ENCODE measurements at places on chromosomes 6 and 20.
A peak's percentile ranks its signal among the peaks of the same experiment; 100 is the strongest.

- DNase-seq, result no peak
Observed at GRCh38 chr20:45254383-45255262, at the start of gene SLPI. Gene SLPI (minus strand): TSS chr20:45254564. CDS start chr20:45254543, 21 bp downstream.

GRCh38 chr6:37441651-37442050 lies 8.6 kb downstream of the CMTR1 start:
- DNase-seq, result no peak

DNA sequence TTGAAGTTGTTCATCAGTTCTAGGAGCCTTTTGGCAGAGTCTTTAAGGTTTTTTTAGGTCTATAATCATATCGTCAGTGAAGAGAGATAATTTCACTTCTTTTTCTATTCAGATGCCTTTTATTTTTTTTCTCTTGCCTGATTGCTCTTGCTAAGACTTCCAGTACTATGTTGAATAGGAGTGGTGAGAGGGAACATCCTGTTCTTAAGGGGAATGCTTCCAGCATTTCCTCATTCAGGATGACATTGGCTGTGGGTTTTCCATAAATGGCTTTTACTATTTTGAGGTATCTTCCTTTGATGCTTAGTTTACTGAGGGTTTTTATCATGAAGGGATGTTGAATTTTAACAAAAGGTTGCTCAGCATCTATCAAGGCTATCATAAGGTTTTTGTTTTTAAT lies 109.5 kb downstream of the CLVS2 start:
- no peak for DNase-seq

- no peak for DNase-seq
Observed at GRCh38 chr6:84691978-84692623, 72.3 kb downstream of the TBX18 start.

- DNase-seq, result peak; percentile 15
Observed at GRCh38 chr6:34791164-34791700, 651 bp upstream of the BLTP3A start.

DNA sequence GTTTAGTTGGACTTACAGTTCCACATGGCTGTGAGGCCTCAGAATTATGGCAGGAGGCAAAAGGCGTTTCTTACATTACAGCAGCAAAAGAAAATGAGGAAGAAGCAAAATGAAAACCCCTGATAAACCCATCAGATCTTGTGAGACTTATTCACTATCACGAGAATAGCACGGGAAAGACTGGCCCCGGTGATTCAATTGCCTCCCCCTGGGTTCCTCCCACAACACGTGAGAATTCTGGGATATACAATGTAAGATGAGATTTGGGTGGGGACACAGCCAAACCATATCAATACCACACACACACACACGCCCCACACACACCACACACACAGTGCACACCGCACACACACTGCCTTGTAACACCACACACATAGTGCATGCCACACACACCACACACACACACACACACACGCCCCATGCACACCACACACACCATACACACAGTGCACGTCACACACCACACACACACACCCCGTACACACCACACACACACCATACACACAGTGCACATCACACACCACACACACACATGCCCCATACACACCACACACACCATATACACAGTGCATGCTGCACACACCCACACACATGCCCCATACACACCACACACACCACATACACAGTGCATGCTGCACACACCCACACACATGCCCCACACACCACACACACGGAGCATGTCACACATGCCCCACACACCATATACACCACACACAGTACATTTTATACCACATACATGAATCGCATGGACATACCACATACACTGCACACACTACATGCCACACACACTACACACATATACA lies 310.5 kb downstream of the TAF4 start:
- no peak for DNase-seq

- DNase-seq, result no peak
Observed at GRCh38 chr6:109166673-109167072, 71.4 kb downstream of the CEP57L1 start.

DNA sequence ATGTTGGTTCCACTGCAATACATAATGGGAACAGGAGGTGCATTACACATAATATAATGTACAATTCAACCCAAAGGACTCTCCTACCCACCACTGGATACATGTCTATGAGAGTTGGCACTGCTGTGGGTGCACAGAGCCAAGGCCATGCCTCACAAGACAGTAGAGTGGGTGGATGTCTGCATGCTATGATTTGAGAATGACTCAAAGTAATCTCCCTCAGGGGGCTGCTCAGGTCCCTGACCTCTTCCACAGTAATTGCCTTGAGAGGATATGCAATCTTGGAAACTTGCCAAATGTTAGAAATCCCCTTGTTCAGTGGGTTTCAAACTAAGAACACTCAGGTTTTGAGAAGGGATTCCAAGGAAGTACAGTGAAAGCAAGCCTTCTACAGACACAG lies 79.0 kb downstream of the ANKEF1 start:
- no peak for DNase-seq

- peak; percentile 44 for DNase-seq
Observed at GRCh38 chr6:118894425-118895260, 691 bp downstream of the ASF1A start.

DNA sequence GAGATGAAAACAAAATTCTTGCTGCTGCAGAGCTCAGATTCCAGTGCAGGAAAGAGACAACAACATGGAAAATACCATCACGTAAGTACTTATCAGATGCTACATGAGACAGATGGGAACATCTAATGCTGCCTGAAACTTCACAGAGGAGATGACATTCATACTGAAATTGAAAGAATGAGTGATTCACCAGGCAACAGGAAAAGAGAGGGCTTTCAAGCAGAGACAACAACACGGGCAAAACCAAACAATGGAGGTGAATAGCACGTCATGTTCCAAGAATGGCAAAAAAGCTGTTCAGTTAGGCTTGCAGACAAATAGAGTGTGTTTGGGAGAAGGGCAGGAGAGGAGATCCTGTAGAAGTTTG lies 39.3 kb downstream of the GTF2H5 start:
- DNase-seq, result no peak

DNA sequence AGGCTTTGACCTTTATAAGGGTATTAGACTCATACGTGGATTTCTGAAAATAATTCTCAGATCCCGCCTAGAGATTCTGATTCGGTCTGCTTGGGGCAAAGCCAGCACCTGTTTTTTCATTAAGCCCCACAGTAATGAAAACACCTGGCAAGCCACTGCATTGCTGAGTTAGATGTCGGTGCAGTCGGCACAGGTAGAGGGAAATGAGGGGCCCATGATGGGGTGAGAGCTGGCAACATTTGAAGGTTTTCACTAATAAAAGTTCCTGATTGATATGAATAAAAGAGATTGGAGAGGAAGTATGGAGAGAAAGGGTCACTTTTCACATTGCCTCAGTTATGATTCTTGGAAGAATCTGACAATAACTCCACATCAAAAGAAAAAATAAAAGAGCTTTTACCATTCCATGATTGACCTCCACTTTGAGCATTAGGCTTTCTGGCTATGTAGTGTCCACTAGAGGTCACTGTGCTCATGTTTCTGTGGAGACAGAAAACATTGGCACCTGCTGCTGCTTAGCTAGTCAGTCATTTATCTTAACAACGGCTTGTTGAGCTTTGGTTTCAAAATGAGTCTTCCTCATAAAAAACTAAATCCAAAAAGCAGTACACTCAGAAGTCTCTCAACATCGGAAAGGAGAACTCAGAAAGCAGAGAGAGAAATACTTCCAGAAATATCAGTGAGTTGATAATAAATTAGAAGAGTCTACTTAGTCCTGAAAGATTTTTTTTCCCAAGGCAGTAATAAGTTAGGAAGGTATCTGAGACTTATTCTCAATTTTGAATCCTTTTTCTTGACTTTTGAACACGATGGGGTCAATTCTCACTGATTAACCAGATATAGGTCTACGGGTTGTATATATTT lies 53.3 kb upstream of the KLHL31 start:
- no peak for DNase-seq

GRCh38 chr20:10329387-10330005 lies 104.5 kb downstream of the MKKS start:
- no peak for DNase-seq

GRCh38 chr20:52847731-52848359 lies 124.3 kb upstream of the TSHZ2 start:
- no peak for DNase-seq

DNA sequence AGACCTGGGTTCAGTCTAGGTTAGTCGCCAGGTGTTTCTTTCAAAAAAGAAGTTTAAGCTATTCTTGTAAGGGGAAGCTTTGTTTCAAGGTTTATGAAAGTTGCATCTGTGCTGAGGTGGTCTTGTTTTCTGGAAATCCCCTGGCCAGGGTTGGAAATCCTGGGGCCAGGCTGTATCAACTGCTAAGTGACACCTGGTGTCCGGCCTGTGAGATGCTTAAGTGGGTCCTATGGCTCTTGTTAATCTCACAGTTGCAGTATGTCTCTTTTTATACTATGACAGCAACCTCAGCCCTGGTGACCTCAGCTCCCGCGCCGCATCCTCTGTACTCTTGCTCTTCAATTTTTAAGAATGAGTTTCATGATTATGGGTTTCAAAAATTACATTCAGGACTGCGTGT lies 72.0 kb downstream of the CHMP4B start:
- DNase-seq, result no peak

DNA sequence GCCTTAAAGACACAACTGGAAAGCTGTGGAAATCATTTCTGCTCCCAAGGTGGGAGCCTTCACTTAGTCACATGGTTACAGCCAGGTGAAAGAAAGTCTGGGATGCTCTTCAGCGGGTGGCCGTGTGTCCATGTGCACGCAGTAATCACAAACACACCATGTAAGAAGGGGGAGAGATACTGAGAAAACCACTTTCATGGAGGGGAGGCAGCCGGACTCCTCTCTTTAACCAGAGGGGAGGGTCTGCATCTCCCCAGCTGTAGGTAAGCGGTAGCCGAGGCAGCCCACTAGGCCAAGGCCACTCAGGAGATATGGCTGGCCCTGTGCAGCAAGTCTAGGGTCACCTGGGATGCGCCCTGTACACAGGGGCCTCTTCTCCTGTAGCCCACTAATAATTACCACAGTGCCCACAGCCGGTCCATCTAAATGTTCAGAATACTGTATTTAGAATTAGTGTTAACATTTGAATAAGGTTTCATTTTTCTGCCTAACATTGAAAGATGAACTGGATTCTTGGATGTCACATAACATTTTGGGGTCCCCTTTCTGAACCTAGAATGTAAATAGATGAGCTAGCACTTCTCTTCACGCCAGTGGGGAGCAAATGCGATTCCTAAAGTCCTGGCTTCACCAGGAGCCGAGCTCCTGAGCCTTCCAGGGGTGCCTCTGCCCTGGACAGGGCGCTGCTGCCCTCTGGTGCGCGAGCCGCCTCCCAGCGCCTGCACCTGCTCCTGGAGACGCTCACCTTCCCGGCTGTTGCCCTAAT lies 15.9 kb downstream of the GPR31 start:
- peak; percentile 24 for DNase-seq

DNA sequence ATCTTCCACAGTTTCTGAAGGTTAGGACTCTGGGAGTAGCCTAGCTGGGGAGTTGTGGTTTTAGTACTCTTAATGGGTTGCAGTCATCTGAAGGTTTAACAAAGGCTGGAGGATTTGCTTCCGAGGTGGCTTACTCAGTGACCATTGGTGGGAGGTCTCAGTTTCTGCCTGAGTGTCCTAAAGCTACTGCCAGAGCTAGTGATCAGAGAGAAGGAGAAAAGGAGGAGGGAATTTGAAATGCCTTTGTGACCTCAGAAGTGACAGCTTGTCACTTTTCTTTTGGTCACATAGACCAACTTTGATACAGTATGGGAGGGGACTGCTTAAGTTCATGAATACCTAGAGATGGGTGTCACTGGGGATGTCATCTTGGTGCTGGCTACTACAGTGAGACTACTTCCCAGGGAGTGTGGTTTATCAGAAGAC lies 41.3 kb downstream of the NCOA3 start:
- no peak for DNase-seq

- no peak for DNase-seq
Observed at GRCh38 chr6:108556866-108557493, 3.7 kb upstream of the FOXO3 start.

DNA sequence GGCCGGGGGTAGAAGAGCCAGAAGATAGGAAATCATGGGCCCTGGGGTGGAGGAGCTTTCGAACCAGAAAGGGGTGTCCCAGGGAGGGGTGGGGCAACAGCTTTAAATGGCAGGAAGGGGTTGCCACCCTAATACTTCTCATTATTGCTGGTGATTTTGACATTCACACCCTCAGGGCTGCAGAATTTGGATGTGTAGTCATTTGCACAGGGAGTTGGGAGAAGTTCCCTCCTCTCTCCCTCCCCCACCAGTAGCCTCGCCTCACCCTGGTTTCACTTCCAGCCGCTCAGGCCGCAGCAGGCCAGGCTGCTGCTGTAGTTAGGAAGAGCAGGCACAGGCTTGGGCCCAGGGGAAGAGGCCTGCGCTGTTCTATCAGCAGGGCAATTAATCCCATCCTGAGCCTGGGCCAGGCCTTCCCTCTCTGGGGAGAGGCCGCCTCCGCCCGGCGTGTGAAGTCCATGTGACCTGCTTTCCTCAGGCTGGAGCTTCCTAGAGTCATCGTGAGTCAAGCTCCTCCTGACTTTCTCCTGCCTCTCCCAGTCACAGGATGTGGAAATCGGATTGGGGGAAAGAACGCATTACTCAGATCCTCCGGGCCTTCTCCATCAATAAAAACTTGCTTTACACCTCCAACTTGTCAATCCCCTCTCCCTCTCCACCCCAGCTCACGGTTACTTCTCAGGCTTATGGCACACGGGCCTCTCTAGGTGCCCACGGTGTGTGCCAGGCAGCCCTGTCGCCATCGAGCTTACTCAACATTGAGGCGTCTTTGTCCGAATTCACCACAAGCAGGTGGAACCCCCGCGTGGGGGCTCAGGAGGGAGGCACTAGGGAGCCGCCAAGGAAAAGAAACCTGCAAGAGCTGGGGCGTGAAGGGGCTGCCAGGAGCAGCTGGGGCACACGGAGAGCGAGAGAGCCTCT lies 7.8 kb downstream of the ADTRP start:
- no peak for DNase-seq

GRCh38 chr6:139820210-139820609 lies 445.8 kb upstream of the CITED2 start:
- DNase-seq, result no peak

DNA sequence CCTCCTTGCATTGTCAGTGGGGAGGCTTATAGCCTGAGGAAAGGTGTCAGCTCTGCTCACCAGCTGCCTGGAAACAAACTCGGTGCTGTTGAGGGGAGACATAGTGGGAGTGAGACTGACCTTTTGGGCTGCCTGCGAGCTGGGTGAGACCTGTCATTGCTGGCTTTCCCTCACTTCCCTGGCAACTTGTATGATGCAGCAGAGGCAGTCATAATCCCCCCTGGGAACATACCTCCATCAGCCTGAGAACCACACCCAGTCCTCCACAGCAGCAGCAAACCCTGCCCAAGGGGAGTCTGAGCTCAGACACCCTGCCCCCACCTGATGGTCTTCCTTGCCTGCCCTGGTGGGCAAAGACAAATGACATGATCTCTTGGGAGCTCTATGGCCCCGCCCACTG lies 521.2 kb upstream of the IMPG1 start:
- DNase-seq, result no peak

- no peak for DNase-seq
Observed at GRCh38 chr20:47235853-47236638, 120.5 kb downstream of the ZMYND8 start.

- DNase-seq, result no peak
Observed at GRCh38 chr6:33975661-33976436, 170.0 kb downstream of the GRM4 start.

Measured in stimulated activated CD4-positive, alpha-beta T cell treated with anti-CD3 and anti-CD28 coated beads, TNF-alpha, amount 100 ng/mL, for 4 hours (primary cell).